ENCODE measurements at places on chromosomes 1 and 21.

DNA sequence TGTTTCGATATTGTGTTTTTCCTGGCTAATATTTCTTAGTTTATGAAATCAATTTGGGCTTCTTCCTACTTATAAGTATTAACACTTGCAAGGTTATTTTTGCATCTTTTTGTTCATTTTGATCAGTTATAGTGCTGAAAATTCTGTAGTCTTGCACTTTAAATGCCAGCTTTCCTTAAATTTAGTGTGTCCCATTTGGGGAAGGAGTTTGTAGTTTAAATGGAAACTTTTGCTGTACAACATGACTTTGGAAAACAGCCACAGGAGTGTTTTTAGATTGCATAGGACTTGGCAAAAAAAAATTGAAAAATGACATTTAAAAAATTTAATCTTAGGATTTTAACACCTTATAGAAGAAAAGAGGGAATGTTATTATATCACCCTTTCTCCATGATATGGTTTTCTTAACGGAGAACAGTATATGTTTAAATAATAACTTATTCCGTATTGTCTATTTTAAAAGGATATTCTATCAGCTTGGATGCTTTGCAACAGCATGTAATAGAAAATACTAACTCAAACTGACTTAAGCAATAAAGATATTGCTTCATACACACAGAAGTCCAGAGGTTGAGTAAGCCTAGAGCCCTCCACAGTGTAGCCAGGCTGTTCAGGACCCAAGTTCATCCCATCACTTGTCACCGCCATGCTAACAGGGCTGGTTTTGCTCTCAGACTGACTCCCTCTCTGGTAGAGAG lies 53.8 kb downstream of the LYPLAL1 start:
- no peak for DNase-seq

DNA sequence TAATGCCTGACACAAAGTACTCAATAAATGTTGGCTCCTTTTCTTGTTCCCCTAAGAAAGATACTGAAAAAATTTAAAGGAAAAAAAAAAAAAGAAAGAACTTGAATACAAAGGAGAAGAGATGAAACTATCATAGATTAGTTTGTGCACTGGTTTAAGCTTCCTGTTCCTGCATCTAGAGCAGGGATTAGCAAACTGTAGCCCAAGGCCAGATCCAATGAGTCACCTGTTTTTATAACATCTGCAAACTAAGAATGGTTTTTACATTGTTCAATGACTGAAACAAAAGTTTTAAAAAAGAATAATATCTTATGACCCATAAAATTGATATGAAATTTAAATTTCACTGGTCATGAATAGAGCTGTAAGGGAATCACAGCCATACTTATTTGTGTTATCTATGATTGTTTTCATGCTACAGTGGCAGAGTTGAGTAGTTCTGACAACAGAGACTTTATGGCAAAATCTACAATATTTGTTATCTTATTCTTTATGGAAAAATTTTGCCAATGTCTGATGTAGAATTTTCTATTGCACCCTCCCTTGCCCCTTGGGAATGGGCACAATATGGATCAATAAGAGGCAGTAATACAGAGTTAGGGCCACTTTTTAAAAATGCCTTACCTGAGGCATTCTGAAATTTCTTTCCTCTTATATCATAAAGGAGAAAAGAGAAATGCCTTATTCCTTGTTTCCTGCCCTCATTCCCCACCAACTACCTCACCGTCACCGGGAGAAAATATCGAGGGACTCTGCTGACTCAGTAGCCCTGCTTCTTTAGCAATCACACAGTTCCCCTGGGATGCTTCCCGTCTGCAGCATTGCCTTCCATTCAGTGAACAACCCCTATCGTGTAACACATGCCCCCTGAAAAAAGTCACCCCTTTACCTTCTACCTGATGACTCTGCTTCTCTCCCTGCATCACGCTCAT lies 50.6 kb downstream of the WDR64 start:
- peak; percentile 82 for DNase-seq

- DNase-seq, result peak; percentile 99
Measured at GRCh38 chr1:114082867-114083585, 70.6 kb downstream of the SYT6 start.

GRCh38 chr21:27555996-27556395 lies 589.1 kb upstream of the ADAMTS5 start:
- DNase-seq, result no peak

- no peak for DNase-seq
Measured at GRCh38 chr1:209645574-209646452, 6.4 kb downstream of the LAMB3 start.

- no peak for DNase-seq
Measured at GRCh38 chr21:42376338-42376982, 10.1 kb upstream of the TFF1 start.

DNA sequence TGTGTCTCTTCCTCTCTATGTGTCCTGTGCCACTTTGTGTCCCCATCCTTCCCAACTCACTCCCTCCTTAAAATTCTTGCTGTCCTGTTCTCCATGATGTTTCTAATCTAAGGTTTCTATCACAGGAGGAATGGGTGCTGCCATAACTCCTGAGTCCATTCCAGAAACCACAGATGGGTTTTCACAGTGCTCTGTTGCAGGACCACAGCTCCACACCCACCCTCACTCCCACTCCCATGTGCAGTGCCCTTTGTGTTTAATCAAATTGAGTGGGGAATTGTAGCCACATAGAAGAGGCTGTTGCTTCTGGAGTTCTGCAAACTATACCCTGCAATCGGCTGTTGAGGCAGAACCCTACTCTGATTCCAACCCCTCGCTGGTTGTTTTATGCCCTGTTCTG lies 142.1 kb downstream of the SPATA46 start:
- DNase-seq, result no peak
